ENCODE measurements at places on chromosomes 2 and 18.

- DNase-seq = no peak
Observed at GRCh38 chr2:170467568-170468422, 247.3 kb upstream of the SP5 start.

- no peak for DNase-seq
Observed at GRCh38 chr2:12087671-12088380, 341.4 kb downstream of the LPIN1 start.

DNA sequence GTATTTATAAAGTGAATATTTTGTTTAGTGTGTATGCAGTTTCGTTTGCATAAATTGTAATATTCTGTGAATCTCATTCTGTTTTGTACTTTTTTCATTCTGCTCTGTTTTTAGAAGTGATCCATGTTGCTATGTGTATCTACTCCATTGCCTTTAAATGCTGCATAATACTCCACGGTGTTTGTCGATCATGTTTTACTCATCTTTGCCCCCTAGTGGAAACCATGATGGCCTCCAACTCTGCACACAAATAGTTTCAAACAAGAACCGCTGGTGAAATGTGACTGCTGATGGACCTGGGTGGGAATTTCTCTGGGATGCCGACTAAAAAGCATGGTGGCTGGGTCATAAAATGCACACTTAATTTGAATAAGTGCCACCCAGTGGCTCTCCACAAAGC lies 32.0 kb upstream of the SKOR2 start:
- DNase-seq = no peak

GRCh38 chr18:22112215-22112614 lies 57.2 kb upstream of the GATA6 start:
- no peak for DNase-seq

- no peak for DNase-seq
Observed at GRCh38 chr2:9091811-9092210, 88.3 kb upstream of the MBOAT2 start.

- no peak for DNase-seq
Observed at GRCh38 chr18:41121116-41121826, 833.8 kb upstream of the PIK3C3 start.

DNA sequence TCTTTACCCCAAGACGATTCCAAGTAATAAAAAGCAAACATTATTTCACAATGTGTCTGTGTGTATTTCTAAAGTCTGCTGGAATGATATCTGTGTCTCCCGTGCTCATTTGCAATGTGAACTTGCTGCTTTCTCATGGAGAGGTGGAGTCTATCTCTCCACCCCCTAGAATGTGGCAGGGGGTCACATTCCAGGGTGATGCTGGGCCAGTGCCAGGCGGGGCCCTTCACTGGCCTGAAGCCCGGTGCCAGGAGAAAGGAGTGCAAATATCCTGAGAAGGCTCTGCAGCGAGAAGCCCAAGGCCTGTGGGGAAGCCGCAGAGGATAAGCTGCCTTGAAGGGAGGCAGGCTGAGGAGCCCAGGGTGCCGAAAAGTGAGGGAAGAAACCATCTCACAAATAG lies 26.8 kb upstream of the LDLRAD4 start:
- DNase-seq = no peak

GRCh38 chr18:46276748-46277147 lies 172.6 kb downstream of the HAUS1 start:
- DNase-seq = no peak

DNA sequence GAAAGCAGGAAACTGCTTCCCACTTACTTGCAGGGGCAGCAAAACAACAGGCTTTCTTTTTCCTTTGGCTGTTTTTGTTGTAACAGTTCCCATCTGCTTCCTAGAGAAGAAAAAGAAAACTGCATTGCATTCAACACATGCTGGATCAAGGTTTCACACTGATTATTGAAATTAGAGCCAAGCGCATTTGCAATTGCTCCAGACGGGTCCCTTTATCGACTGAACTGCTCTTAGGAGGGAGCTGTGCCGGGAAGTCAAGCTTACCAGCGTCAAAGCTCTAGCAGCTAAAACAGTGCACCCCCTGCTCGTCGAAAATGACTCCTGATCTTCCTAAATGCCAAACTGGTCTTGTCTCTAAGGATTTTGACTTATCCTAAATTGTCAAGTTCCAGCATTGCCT lies 164.0 kb upstream of the SESTD1 start:
- no peak for DNase-seq

DNA sequence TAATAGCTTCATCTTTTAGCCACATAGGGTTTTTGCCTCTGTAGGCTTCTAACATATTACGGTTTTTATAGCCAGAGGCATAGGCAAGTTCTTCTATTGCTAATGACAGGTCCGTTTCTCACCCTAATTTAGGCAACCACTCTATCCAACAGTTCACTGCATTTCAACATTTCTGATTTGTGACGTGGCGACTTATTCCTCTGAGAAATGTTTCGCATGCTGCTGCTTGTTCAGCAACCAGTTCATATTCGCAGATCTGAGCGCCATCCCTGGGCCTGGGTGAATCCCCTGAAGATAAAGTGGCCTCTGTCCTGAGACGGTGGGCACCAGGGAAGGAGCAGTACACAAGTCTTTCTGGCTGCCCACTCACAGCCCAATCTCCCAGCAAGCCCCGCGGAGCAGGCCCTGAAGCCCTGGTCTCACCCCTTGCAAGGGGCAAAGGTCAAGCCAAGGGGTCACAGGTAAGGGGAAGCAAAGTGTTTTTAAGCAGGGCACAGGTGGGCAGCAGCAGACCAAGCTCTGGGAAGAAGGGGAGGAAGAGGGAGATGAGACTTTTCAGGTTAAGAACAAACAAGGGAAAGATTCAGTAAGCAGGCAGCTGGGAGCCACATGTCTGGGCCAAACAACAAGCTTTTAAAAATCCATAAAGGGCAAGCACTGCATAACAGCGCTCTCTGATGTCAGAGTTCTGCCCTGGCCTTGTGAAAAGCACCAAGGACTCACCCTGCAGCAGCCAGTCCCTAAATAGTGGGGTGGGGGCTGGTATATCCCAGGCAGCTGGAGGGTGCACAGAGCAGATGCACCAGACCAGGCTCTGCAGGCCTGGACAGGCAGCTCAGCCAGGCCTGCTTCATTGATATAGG lies 10.8 kb upstream of the COX7A2L start:
- DNase-seq = no peak

DNA sequence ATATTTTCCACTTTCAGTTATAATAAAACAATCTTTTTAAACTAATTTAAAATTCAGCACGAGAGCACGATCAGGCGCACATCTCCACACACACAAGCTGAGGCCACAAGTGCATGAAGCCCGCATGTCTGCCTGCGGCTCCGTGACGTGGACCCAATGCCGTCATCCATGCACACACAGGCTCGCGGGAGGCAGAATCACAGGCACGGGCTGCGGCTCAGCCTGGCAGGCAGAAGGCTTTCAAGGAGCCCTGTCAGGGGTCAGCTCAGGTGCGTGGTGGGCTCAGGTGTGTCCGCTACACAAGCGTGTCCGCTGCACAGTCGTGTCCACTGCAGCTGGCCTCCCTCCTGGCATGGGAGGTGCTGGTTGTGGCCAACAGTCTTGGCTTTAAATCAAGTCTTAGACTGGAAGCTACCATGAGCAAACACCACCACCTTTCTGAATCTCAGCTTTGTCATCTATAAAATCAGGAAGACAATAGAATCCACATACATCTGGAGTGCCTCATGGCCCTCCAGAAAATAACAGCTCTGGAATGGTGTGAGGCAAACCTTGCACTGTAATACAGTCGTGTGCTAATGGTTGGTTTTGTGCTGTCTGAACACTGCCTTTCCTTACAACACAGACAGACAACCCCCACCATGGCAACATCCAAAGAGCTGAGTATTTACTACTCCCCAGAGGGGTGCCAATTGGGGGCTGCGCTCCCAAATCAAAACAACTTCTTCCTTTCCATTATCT lies 210.1 kb downstream of the NDUFA10 start:
- DNase-seq = no peak

DNA sequence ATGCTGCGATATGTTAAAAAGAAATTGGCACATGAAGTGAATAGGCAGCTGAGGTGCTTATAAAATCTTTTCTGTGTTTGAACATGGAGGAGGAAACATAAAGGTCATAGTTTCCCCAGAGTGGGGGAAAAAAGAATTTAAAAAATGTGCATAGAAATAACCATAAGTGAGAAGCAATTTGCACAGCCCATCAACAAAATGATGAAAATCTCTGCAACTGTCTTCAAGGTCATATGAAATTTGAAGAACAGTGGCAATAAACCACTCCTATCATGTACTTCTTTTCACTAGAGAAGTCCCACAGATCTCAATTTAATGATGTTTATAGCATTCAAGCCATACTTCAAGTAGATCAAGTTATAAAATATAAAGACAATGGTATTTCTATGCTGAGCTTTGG lies 46.7 kb upstream of the ZNF804A start:
- no peak for DNase-seq
